ENCODE measurements at places on chromosomes 12 and 14. TPM values are rescaled to one million over a fixed set of nuclear protein-coding genes. Genes with fewer than 3 reads are reported as not detected.

DNA sequence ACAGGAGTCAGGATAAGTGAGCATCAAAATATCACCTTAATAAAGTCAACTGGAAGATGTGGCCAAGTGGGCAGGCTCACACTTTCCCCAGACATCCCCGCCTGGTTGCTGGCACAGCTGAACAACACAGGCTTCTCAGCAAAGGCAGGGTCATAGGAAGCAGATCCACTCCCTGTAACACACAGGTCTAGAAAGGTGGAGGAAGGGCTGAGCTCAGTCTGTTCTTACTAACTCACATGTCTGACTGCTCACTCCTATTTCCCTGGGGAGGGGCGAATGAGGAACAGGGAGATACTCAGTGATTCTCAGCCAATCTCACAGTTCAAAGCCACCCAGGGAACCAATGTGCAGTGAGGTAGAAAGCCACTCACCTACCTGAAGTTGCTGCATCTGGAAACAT, 45.0 kb upstream of the AMN1 start:
- no peaks in the 10 kb centered on the region for H3K36me3 ChIP-seq
- peak overlapping the region; percentile 76 for H3K27ac ChIP-seq
- H3K27me3 ChIP-seq = no peaks in the 10 kb centered on the region
- peak; percentile 55 for DNase-seq

DNA sequence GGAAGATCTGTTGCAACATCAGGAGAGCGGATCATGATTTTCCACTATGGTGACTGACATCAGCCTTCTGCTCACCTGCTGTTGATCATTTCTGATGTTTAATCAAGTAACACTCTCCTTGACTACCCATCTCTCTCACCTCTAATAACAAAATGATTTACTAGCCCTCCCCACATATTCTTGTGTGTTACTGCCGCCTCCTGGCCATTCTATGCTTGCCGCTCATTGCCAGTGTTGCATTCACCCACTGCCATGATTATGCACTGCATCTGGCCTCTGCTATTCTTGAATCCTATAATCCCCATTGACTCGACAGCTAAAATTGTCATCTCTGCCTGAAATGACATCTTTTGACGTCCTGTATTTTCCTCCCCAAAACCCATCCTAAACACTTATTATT, 113.8 kb downstream of the RERGL start:
- DNase-seq = peak; percentile 31
- H3K4me1 ChIP-seq = no peaks in the 10 kb centered on the region
- no peaks in the 10 kb centered on the region for H3K36me3 ChIP-seq

GRCh38 chr14:71491931-71492330, 440.3 kb upstream of the RGS6 start:
- no peak overlapping the region for H3K4me3 ChIP-seq
- H3K27me3 ChIP-seq = no peaks in the 10 kb centered on the region
- DNase-seq = no peak
- H3K36me3 ChIP-seq = no peaks in the 10 kb centered on the region

- H3K36me3 ChIP-seq = no peaks in the 10 kb centered on the region
- no peak for DNase-seq
- no peak overlapping the region for H3K4me3 ChIP-seq
- H3K27ac ChIP-seq = no peak overlapping the region
Observed at GRCh38 chr12:129101816-129102215, 248.5 kb downstream of the GLT1D1 start.

DNA sequence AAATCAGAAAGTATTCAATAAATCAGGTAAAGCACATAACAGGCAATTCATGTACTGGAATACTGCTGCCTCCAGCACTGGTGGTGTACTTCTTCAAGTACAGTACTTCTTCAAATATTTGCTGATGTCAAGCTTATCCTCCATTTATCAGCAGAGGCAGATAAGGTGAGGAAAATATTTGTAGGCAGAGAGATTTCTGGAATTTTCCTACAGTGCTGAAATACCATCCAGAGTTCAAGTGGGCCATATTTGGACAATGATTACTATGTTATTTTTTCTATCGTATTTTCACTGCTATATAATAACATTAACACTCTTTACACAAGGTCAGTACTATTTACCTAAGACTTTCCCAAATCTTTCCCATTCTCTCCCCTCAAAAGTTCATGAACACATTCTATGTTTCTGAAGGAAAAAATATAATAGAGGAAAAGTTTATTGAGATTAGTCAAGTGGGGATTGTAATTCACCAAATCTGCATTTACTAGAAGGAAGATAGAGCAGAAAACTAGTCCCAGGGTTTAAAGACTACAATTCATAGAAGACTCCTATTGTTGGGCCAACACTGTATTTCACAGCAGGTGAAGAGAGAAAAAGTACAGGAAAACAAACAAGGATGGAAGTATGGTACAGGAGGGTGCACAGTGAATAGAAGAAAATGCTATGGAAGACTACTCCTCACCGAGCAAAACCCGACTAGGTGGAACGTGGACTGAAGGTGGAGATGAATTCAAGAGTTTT, 141.1 kb downstream of the PAWR start:
- no peak for DNase-seq
- H3K4me3 ChIP-seq = no peak overlapping the region
- H3K27ac ChIP-seq = peak overlapping the region; percentile 83
- peaks cover 70% of the 10 kb centered on the region for H3K4me1 ChIP-seq
- peaks cover 54% of the 10 kb centered on the region for H3K36me3 ChIP-seq
- H3K27me3 ChIP-seq = no peaks in the 10 kb centered on the region

GRCh38 chr12:16949871-16950667, 344.1 kb upstream of the LMO3 start:
- no peaks in the 10 kb centered on the region for H3K36me3 ChIP-seq
- H3K27ac ChIP-seq = no peak overlapping the region
- no peaks in the 10 kb centered on the region for H3K27me3 ChIP-seq
- no peak for DNase-seq

Gene LAG3
- total RNA-seq = 0.34 TPM

Measured in Calu3 (cell line).